Peyer's patch (tissue), 4 donors: ENCODE measurements at places on chromosomes 3 and 15.

- no peak for DNase-seq
These were observed 199.7 kb downstream of the UACA start for GRCh38 chr15:70563561-70564095.

DNA sequence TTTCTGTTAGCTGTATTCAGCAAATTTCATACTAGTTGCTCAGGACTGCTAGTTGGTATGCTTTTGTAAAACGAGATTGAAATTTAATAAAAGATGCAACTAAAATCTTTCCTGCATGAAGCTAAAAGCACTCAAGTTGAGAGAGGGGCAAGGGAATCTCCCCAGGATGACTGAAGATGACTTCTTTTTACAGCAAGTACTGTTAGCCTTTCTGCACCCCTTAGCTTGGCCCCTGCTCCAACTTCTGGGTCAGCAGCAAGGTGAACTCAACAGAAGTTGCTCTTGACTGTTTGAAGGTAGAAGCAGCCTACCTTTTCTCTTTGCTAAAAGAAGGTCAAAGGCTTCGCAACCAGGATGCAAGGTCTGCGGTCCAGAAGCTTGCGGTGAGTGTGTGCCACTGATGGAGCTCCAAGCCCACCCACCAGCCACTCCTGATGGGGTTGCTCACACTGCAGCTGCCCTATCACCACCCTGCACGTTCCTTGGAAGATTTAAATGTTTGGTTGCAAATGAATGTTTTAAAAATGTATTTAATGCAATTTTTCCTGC is 32.5 kb downstream of the NME9 start:
- no peak for DNase-seq

- no peak for DNase-seq
These were observed 50.3 kb upstream of the SPRED1 start for GRCh38 chr15:38202361-38202760.

- no peak for DNase-seq
These were observed 512.3 kb downstream of the EDEM1 start for GRCh38 chr3:5699811-5700210.

- peak; percentile 7 for DNase-seq
These were observed 33.5 kb downstream of the PDIA5 start for GRCh38 chr3:123100193-123100776.

GRCh38 chr3:114860531-114860930 is 286.6 kb downstream of the ZBTB20 start:
- DNase-seq, result no peak

- DNase-seq, result no peak
These were observed at the start of gene RASGRF1 for GRCh38 chr15:79090487-79091203. TSS of gene RASGRF1 (minus strand) at chr15:79090780. CDS start at chr15:79090498, 282 bp downstream.

- DNase-seq, result no peak
These were observed 2.6 kb downstream of the MAP2K1 start for GRCh38 chr15:66389098-66389858.

DNA sequence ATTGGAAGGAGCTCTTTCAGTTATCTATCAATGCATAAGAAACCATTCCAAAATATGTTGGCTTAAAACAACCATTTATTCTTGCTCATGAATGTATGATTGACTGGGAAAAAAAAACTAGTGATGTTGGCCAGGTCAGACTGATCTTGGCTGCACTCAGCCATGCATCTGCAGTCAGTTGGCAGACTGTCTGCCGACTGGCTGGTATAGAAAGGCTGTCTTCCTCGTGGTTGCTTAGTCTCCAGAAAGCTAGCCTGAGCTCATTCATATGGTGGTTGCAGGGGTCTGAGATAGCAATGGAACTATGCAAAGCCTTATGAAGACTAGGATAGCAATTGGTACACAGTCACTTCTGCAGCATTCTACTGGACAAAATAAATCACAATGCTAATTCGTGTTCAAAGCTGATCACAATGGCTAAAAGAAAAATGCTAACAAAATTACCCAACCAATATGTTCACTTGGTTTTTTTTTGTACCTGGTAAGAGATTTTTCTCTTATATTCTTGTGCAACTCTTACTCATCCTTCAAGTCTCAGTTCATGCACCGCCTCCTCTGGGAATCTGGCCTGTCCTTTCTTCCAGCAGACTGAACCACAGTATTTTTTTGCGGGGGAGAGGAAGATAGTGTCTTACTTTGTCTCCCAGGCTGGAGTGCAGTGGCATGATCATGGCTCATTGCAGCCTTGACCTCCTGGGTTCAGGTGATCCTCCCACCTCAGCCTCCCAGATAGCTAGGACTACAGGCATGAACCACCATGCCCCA is 126.8 kb downstream of the KCNAB1 start:
- no peak for DNase-seq

GRCh38 chr3:115982629-115983028 is 359.3 kb downstream of the GAP43 start:
- DNase-seq, result no peak

DNA sequence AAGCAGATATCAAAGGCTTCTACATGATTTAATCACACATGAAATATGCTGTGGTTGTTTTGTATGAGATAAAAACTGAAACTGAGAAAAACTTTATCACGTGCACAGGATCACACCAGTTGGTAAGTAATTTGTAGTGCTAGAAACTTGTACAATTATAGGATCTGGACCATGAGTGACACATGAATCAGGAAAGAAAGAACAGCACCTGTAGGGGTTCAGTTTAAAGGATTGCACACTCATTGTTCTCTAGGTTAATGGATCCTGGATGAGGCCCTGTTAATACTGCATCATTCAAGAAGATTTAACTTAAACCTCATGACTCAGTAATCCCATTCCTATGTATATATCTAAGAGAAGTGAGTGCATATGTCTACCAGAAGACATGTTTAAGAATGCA is 87.9 kb downstream of the STT3B start:
- no peak for DNase-seq
